Fibroblast of upper back skin (primary cell): ENCODE measurements at places on chromosomes 2 and 18.

DNA sequence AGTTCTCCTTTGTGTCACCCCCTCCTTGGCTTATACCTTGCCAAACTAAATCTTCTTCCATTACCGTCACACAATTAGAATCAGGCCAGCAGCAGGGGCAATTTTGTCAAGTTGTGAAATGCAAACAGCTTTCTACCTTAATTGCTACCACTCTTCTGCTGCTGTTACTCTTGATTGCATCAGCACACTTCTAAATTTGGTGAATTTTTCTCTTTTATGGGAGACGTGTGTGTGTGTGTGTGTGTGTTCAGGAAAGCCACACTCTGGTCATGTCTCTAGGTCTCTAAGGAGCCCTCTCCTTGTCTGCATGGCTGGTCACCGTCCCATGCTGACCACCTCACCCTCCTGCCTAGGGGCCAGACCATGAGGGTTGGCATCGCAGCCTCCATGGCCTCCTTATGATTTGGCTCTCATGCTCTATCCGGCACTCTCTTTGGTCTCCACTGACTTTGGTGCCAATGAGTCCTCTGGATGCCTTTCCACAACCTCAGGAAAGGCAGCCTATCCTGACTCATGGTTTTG is 87.7 kb downstream of the GATA6 start:
- DNase-seq: peak; percentile 42

DNA sequence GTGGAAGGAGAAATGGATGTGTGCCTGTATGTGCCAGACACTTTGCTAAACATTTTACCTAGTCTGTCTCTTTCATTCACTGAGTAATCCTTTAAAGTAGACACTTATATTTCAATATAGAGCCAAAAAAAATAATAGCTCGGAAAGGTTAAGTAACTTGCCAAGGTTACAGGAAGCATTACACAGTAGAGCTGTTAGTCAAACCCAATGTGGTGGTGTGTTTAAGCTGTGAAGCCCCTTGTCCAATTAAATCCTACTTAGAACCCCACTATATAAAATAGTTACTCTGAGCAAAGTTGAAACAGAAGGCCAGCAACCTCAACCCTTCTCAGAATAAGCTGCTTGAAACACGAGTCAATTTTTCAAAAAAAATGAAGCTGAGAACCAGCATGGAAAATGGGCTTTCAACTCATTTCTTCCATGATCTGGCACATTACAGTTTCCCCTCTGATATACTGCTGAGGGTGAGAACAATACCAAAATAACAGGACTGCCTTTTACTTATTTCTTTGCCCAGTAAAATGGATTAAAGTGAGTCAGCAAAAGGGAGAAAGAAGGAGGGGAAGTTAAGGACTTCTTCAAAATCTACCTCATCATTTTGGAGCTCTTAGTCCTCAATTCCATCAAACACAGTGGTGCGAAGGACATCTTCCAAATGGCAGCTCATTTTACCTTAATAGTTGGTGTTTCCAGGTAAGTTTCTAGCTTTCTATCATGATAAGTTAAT is 7.9 kb downstream of the RDH14 start:
- DNase-seq: peak; percentile 22

DNA sequence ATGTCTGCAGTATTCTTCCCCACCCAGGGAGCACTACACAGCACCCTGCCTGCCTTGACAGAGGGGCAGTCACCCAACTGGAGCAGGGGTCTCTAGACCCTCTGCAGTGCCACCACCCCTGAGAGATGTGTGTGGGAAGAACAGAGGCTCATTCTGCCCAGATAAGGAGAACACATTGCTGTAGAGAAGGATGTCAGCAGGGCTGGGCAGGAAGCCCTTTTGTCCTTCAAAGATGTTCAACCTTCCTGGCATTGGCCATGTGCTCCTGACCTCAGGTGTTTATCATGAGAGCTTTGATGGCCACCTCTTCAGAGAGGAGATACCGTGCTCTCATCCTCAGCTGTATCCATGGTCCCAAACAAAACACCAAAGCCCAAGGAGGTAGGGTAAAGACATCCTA is 4.6 kb upstream of the TEX51 start:
- DNase-seq: no peak

GRCh38 chr2:71528749-71529148 is 75.4 kb downstream of the DYSF start:
- no peak for DNase-seq

GRCh38 chr18:9868857-9869714 is 16.7 kb upstream of the TXNDC2 start:
- DNase-seq: no peak

DNA sequence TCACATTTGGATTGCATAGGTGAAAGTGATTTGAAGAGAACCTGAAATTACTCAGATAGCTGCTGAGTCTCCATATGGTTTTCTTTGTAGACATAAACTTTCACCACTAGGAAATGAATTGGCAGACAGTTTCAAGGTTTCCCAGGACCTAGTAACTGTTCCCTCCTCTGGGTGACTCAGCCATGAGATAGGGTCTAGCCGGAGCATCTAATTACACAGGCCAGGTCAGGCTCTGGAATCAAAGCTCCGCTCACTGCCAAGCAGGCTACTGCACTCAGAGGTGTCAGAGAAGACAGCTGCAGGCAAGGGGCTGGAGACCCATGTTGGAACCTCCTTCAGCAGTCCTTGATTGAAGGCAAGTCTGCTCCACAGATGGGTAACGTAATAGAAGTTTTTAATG is 429.2 kb downstream of the TNS1 start:
- peak; percentile 79 for DNase-seq

- DNase-seq: no peak
Measured at GRCh38 chr18:79896738-79897137, 54.7 kb downstream of the SLC66A2 start.

- DNase-seq: no peak
Measured at GRCh38 chr2:173355866-173356508, 1.3 kb downstream of the CDCA7 start.

DNA sequence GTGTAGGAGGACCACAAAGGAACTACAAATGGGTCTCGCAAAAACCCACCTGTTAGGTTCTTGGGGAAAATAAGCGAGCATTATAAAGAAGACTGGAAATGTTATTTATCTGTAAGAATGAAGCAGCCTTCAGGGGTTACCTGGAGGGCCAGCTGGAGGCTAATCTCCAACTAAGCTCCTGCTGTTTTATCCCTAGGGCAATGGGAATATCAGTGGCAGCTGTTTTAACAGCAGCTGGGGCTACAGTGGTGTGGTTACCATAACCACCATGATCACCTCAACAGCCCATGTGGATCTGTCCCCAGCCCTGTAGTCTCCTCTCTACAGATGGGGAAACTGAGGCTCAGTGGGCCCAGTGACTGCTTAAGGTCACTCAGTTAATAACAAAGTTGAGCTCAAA is 108.1 kb downstream of the FTCDNL1 start:
- DNase-seq: no peak

GRCh38 chr18:8933714-8934284 is 168.7 kb upstream of the NDUFV2 start:
- no peak for DNase-seq

GRCh38 chr2:67048314-67048713 is 348.8 kb upstream of the ETAA1 start:
- DNase-seq: no peak

GRCh38 chr18:9616049-9616448 is 1.7 kb upstream of the PPP4R1 start:
- peak; percentile 41 for DNase-seq

DNA sequence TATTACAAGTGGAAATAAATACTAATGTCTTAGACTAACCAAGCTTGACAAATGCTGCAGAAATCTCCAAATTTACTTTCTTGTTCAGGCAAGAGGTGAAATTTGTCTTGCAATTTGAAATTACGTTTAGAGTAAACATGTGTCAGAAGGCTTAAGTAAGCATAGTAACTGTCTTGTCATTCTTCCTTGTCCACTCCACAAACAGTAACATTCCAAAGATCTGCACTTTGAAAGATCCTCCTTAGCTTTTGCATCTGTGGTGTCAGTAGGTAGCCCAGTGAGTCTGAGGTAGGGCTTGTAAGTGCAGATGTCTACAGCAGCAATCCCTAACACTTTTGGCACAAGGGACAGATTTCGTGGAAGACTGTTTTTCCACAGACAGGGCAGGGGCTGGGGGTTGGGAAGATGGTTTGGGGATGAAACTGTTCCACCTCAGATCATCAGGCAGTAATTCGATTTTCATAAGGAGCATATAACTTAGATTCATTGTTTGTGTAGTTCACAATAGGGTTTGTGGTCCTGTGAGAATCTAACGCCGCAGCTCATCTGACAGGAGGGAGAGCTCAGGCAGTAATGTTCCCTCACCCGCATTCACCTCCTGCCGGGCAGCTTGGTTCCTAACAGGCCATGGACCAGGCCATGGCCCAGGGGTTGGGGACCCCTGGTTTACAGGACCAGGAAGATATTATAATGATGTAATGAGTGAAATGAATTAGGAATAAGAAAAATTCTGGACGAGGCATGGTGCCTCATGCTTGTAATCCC is 18.6 kb downstream of the RASGRP3 start:
- DNase-seq: no peak

GRCh38 chr2:175309799-175310198 is 128.3 kb upstream of the ATP5MC3 start:
- peak; percentile 2 for DNase-seq

GRCh38 chr2:120432293-120432975 is 86.5 kb downstream of the INHBB start:
- DNase-seq: no peak

- DNase-seq: no peak
Measured at GRCh38 chr18:8562919-8563318, 46.3 kb upstream of the RAB12 start.

DNA sequence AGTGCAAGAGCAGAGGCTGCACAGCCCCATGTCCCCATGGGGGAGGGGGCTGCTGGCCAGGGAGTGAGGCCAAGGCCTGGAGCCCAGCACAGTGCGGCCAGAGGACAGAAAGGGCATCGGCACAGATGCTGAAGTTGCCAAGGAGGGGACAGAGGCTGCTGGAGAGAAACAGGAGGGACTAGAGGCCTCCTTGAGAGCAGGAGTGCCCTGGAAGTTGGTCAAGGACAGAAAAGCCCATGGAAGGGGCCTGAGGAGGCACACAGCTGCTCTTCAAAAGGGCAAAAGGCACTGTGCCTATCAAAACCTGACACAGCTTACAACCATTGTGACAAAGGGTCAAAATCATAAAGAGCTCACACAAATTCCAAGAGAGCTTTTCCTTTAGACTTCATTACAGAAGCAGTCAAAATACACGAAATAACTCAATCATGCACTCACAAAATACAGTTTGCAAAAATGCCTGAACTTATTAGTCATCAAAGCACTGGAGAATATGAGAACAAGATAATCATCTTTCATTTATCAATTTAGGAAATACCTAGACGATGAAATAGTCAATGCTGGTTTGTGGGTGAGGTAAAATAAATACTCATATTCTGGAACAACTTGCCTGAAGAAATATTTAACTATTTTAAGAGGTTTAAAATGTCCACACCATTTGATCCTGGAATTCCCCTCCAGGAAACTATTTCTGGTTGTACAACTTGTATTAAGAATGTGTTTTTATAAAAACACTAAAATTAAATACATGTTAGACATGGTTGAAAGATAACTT is 79.6 kb downstream of the USP40 start:
- DNase-seq: peak; percentile 94

- peak; percentile 79 for DNase-seq
Measured at GRCh38 chr2:237858294-237859081, 935 bp upstream of the RAMP1 start.

GRCh38 chr2:56184500-56185011 is 766 bp downstream of the CCDC85A start:
- no peak for DNase-seq

DNA sequence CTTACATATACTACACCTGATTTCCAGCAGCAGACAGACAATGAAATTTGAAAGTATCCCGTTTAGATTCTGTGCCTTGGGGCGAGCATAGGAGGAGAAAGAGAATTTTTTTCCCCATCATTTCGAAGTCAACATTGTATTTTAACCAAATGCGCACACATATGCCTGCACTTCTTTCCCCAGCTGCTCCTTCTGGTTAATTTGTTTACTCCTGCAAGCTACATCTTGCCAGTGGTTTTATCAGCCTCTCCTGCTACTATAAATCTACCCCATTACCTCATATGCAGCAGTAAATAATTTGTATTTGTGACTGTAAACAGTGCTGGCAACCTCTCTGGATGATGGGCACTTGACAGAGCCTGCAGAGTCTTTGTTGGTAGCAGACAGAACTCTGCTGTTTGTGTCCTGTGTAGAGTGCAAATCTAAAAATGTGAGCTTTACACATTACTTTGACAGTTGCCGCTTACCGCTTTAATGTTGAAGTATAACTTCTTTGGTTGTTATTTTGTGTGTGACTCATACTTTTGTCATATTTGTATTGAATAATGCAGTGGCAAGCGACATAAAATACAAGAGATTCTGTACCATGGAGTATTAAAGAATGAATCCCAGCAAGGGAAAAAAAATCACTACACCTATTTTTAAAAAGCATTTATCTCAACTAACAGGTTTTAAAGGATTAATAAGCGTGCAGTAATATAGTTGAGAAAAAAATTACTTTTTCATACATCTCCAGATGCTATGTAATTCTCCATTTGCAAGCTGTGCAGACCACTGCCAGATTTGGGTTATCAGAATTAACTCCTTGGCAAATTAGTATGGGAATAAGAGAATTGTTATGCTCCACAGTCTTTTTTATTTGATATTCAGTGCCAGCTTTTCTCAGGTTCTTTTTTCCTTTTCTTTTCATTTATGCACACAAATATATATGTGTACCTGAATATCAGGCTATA is 536.8 kb downstream of the XIRP2 start:
- no peak for DNase-seq

DNA sequence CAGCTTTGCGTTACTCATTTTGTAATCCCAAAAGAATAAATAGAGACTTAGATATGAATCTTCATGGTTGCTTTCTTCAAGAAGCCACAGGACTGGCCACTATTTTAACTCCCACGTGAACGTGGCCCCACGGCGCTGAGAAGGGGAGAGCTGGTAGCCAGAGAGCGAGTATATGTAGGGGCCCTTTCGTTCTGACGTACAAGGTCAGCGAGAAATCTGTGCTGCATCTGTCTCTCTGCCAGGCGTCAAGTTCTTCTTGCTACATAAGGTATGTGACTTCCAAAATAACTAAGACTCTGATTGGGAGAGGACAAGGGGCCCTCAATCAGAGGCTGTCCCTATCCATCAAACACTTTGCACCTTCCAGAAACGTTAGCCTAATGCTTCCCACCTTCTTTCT is 149.2 kb downstream of the PLEKHA3 start:
- no peak for DNase-seq

DNA sequence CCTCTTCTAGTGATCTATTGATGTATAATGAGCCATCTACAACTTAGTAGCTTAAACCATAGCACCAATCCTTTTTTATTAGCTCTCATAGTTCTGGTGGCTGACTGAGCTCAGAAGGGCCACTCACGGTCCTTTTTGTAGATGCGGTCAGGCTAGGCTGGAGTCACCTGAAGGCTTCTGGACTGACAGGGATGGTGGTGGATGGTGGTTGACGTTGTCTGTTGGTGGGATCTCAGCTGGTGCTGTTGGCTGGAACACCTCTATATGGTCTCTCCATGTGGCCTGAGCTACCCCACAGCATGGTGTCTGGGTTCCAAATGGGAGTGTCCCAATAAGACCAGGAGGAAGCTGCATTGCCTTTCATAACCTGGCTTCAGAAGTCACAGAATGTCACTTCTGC is 68.0 kb downstream of the BCL2L11 start:
- DNase-seq: no peak

GRCh38 chr2:81645745-81646301 is 1341.3 kb upstream of the LRRTM1 start:
- no peak for DNase-seq

GRCh38 chr2:20643060-20643459 is 7.8 kb downstream of the HS1BP3 start:
- DNase-seq: no peak

GRCh38 chr18:49335677-49336076 is 124.8 kb downstream of the DYM start:
- DNase-seq: no peak
